ENCODE measurements at places on chromosomes 4 and X.

DNA sequence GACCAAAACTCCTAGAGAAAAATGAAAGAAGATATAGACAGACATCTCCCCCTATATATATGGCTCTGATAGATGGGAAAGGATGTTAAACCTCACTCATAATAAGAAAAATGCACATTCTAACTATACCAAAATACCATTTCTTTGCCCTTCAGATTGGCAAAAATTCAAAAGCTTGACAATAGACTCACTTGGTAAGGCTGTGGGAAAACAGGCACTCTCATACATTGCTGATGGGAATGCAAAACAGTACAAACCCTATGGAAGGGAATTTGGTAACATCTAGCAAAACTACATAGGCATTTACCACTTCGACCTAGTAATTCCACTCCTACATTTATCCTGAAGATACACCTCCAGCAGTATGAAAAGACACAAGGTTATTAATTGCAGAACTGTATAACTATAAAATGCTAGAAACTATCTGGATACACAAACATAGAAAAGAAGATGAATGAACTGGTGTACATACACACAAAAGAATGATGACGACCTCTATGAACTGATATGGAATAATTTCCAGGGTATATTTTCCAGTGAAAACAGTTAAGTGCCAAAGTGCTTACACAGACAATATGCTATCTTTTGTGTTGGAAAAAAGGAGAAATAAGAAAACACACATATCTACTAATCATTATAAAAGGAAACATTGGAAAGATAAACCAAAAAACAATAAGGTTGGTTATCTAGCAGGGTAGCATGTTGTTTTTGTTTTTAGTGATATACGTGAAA lies 48.5 kb downstream of the WDFY3 start:
- DNase-seq, result no peak

GRCh38 chr4:80526697-80527096 lies 191.2 kb downstream of the CFAP299 start:
- no peak for DNase-seq

GRCh38 chr4:8777320-8778196 lies 94.1 kb downstream of the HMX1 start:
- no peak for DNase-seq

GRCh38 chr4:165766976-165767375 lies 106.1 kb upstream of the TLL1 start:
- no peak for DNase-seq

DNA sequence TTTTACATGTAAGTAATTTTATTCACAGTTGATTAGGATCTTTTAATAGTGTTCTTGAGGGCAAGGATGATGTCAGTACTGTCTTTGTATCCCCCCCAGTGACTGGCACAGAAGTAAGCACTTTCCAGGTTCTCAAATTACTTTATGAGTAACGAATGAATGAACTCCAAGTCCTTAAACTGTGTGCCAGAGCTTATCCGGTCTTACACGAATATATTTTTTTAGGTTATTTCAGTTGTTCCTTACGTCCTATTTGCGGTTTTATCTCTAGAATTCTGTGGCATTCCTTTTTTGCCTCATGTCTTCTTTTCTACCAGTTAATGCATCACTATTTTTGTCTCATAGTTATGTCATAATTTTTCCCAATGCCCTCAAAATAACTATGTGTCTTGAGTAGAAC lies 106.9 kb upstream of the MID1IP1 start:
- no peak for DNase-seq

DNA sequence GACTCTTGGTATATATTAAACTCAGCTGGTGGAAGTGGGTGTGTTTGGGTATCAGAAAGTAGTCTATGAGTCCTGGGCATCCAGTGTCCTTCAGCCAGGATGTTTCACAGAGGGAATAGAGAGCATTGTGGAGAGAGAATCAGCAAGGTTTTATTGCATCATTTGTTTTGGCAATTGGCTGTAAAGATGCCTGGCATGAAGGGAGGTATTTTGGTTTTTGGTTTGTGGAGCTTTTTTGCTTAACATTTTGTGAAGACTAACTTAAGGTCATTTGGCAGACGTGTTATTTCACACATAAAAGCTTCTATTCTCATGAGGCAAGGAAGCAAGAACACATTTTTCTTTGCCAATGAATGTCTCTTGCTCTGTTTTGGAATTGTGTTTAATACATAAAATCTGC lies 71.1 kb downstream of the DCLK2 start:
- DNase-seq, result no peak

- peak; percentile 84 for DNase-seq
Observed at GRCh38 chrX:69615779-69616456, at the start of gene EDA. Gene EDA (plus strand): TSS chrX:69616113.

- no peak for DNase-seq
Observed at GRCh38 chrX:151825007-151825406, 87.7 kb upstream of the MAGEA4 start.

- no peak for DNase-seq
Observed at GRCh38 chrX:9859711-9860555, 73.7 kb downstream of the SHROOM2 start.

DNA sequence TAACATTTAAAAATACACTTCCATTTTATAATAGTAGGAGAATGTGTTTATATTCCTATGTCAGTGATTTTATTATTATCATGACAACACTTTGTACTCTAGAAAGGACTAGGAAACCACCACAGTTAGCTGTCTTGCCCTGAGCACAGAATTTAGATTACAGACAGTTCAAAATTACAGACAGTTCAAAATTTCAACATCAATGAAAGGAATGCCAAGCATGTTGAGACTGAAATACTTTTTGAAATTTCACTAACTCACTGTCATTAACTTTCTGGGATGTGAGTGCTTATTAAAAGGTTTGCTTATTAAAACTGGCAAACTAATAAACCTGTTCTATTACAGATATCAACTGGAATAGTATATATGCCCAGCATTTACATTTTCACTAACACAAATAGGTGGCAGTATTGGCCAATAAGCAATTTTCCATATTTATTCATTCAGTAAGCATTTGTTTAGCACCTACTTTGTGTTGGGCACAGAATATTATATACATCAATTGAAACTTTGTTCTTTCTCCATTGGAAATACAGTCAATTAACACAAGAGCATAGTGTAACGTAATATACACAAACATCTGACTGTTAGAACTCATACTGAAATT lies 179.4 kb downstream of the FBXW7 start:
- DNase-seq, result no peak

GRCh38 chr4:20428436-20429160 lies 176.9 kb downstream of the SLIT2 start:
- peak; percentile 16 for DNase-seq

- DNase-seq, result no peak
Observed at GRCh38 chrX:37485429-37485828, 86.0 kb upstream of the LANCL3 start.

GRCh38 chr4:42673082-42673425 lies 16.1 kb upstream of the ATP8A1 start:
- DNase-seq, result peak; percentile 42

DNA sequence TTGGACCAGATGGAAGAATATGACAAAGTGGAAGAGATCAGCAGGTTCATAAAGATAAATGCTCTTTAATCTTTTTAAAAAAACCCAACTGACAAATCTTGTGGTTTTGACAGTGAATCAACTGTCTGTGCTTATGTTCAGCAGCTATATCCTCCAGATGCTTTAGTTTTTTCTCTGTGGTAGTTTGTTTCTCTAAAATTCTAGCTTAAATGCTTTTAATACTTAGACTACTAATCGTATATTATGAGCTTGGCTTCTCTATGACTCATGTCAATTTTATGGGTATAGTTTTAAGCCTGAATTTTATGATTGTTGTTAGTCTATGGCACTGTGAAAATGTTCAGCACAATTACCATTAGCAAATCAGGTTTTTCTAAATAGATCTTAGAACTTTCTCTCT lies 12.9 kb downstream of the HHIP start:
- no peak for DNase-seq

GRCh38 chr4:4182835-4183568 lies 43.7 kb downstream of the OTOP1 start:
- DNase-seq, result peak; percentile 58

DNA sequence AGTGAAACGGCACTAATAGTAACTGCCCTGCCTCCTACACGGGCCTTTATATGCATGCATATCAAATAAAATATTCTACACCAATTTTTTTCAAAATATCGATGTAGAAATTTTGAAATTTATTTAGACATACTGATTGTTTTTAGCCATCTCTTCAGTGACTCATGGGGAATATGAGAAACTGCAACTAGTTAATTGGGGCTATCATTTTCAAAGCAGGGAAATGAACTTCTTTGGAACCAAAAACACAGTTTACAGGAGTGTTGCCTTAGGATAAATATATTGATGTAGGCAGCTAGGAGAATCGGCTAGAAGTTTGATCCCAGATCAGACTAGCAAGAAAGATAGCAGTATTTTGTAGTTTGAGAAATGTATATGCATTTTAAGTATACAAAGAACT lies 1010.8 kb upstream of the AGA start:
- no peak for DNase-seq

DNA sequence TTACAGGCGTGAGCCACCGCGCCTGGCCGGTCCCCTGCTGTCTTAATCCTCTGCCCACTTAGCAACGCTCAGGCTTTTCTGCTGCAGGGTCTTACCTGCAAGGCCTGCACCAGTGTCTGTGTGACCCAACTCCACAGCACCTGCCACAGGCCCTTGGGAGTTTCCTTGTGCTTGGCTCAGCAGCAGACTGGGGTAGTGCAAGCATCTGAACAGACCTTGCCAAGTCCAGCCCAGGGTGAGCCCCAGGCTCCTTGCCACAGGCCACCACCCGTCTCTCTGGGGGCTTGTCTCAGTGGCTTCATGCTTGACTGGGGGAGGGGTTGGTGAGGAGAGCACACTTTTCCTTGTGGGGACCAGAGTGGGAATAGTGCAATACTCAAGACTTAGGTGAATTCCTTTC lies 87.0 kb downstream of the FAM193A start:
- no peak for DNase-seq

DNA sequence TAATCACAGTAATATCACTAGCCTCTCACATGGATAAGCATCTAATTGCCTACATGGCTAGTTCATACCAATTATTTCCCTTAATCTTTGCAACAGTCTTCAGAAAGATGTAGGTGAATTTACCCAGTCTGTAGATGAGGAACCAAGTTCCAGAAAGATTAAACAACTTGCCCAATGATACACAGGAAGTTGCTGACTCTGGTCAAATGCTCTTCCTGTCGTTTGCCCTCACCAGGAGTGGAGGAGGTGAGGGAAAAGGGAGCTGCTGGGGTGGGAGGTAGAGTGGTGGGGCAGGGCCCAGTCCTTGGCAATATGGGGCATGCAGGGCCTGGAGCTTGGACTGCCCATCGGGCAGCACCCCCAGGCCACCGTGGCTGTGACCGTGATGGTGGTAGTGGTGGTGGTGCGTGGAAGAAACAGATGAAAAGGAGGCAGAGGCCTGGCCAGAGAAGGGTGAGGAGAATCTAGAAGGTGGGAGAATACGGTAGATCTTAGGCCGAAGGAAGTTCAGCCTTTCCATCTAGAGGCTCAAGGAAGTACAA lies 2.3 kb upstream of the KDM5C start:
- DNase-seq, result peak; percentile 16

- DNase-seq, result no peak
Observed at GRCh38 chrX:39195156-39195555, 393.9 kb downstream of the MID1IP1 start.
